ENCODE measurements at places on chromosomes 1 and 21. TPM values are rescaled to one million over a fixed set of nuclear protein-coding genes. Genes with fewer than 3 reads are reported as not detected.

Gene TNFAIP8L2
- total RNA-seq = not detected

Gene MATN1
- total RNA-seq = not detected

Gene PLA2G2D
- not detected for total RNA-seq

Gene S100A7A
- total RNA-seq = not detected

Gene CRP
- not detected for total RNA-seq

Gene C1orf74
- total RNA-seq = 3.2 TPM

Gene TFF3
- total RNA-seq = 0.52 TPM

Gene MMP23B
- 90.0 TPM for total RNA-seq

Gene MYOC
- 0.13 TPM for total RNA-seq

Gene LCA5L
- total RNA-seq = 1.2 TPM

Gene APOBEC4
- not detected for total RNA-seq

Gene PAQR6
- 2.1 TPM for total RNA-seq

Gene CR1
- not detected for total RNA-seq

Gene ST7L
- 11.4 TPM for total RNA-seq

Measured in epithelial cell of alveolus of lung (primary cell).